ENCODE measurements at places on chromosomes 2 and 18. TPM values are rescaled to one million over a fixed set of nuclear protein-coding genes. Genes with fewer than 3 reads are reported as not detected.

BCL11A gene
- not detected for total RNA-seq

ANKRD62 gene
- total RNA-seq = not detected

MORN2 gene
- 3.8 TPM for total RNA-seq

NCKAP5 gene
- not detected for total RNA-seq

NXPH2 gene
- not detected for total RNA-seq

ALKAL2 gene
- not detected for total RNA-seq

PLA2R1 gene
- total RNA-seq = not detected

PRKAG3 gene
- not detected for total RNA-seq

CPS1 gene
- total RNA-seq = 0.96 TPM

CERKL gene
- total RNA-seq = not detected

IL1R1 gene
- 0.41 TPM for total RNA-seq

DTNA gene
- total RNA-seq = not detected

SNED1 gene
- 3.6 TPM for total RNA-seq

BARD1 gene
- 44.6 TPM for total RNA-seq

LYPD1 gene
- total RNA-seq = not detected

LOXHD1 gene
- 0.26 TPM for total RNA-seq

IFIH1 gene
- 90.0 TPM for total RNA-seq

SOX11 gene
- not detected for total RNA-seq

SCN7A gene
- not detected for total RNA-seq

FSHR gene
- not detected for total RNA-seq

SH3BP4 gene
- total RNA-seq = not detected

MC4R gene
- total RNA-seq = not detected

SULT1C2 gene
- total RNA-seq = not detected
